Hair follicle dermal papilla cell (primary cell): ENCODE measurements at places on chromosomes 7 and 10. TPM values are rescaled to one million over a fixed set of nuclear protein-coding genes. Genes with fewer than 3 reads are reported as not detected.

Gene AKR1C1
- 60.7 and 75.3 TPM in 2 replicates for total RNA-seq

Gene LHFPL3
- total RNA-seq: not detected in 2 replicates

Gene FMC1
- 4.6 and 5.4 TPM in 2 replicates for total RNA-seq

Gene EPO
- not detected in 2 replicates for total RNA-seq

Gene FANK1
- 1.5 and 2.1 TPM in 2 replicates for total RNA-seq

Gene AGMO
- 0.24 and 0.65 TPM in 2 replicates for total RNA-seq

Gene TMEM229A
- not detected in 2 replicates for total RNA-seq

Gene PGAM2
- total RNA-seq: 0.24 and 0.32 TPM in 2 replicates

Gene CLRN3
- total RNA-seq: not detected in 2 replicates

Gene AKR1C8
- total RNA-seq: not detected in 2 replicates

Gene ZC3HAV1
- total RNA-seq: 57.6 and 68.2 TPM in 2 replicates

Gene NEUROG3
- total RNA-seq: not detected in 2 replicates

Gene ACBD7
- total RNA-seq: 0.32 TPM in 1 of 2 replicates, not detected in the other

Gene MYOZ1
- 0.12 and 0.16 TPM in 2 replicates for total RNA-seq
